Suppressor macrophage treated with lipopolysaccharide for 1 hour (primary cell): ENCODE measurements at places on chromosomes 13 and 19.

GRCh38 chr19:3837332-3837731, 31.5 kb downstream of the ZFR2 start:
- no peak for DNase-seq

- DNase-seq, result no peak
Observed at GRCh38 chr19:41565379-41565720, 10.6 kb upstream of the CEACAM21 start.

GRCh38 chr19:17346109-17346671, 8.8 kb downstream of the GTPBP3 start:
- peak; percentile 79 for DNase-seq

DNA sequence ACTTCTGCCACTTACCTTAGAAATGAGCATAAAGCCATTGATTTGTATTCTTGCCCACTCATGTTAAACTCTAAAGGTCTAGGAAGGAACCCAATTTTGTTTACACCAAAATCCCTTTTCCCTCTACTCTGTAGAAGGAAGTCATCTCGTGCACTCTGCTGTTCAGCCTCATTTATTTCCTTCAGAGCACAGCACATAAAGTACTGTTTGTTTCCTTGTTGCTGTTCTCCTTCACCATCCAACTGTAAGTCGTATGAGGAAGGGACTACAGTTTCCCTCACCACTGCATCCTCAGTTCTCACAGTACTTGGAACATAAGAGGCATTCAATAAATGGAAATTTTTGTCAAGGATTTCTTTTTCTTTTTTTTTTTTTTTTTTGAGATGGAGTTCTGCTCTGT, 24.6 kb downstream of the CDADC1 start:
- no peak for DNase-seq

GRCh38 chr19:899336-900042, 6.2 kb downstream of the RNU6-9 start:
- no peak for DNase-seq

- DNase-seq, result no peak
Observed at GRCh38 chr13:106636492-106636891, 68.6 kb upstream of the ARGLU1 start.

GRCh38 chr13:105960326-105960725, 575.1 kb downstream of the EFNB2 start:
- DNase-seq, result no peak

- DNase-seq, result no peak
Observed at GRCh38 chr13:22993148-22993547, 187.6 kb upstream of the SGCG start.

DNA sequence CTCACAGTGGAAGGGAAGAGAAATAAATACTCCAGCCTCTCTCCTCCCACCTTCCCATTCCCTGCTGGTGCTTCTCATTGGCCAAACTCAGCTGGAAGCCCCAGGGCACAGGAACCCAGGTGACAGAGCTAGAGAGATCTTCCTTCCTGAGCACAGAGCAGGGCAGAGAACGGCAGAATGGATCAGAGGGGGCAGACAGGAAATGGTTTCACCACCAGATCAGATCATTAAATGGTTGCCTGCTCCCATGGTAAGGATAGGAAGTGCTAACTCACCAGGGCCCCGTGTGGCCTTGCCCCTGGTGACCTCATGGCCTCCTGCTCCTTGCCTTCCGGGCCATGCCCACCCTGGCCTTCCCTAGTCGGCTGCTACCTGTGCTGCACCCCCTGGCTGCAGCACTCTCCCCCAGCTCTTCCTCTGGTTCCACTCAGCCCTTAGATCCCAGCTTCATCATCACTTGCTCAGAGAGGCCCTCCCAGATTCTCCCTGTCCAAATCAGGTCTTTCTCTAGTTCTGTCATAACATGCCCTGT, 108.7 kb downstream of the DPF1 start:
- DNase-seq, result no peak

DNA sequence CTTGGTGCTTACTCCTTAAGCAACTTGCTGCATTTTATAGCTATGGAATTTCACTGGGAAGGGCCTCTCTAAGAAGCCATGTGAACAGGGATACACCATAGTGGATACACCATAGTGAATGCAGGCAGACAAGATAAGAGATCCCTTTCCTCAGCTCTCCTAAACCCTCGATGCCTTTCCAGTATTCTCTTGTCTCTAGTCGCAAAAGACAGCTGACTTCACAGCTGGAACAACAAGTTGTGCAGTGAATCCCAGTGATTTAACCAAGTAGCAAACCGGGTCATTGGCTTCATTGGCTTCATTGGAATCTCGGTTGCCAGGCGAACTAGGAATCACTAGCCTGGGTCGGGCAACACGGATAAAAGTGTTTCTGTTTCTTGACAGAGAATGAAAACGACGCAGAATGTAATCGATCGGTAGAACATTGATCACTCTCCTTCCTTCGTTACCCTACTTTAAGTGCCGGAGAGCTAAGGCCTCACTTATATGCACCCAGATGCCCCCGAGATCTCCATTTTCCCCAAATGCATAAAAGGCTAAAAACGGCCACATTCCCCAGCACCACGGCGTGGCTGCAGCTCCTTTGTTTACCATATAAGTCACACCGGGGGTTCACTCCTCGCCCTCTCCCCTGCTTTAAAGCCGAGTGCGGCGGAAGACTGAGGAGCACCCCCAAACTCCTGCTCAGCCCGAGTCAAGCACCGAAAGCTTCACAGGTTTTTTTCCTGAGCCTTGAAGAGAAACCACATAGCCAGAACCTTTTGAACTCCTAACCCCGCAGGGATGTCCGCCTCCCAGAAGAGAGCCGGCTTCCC, 674 bp downstream of the TRPC4 start:
- DNase-seq, result no peak

- DNase-seq, result no peak
Observed at GRCh38 chr13:72970301-72970880, 88.4 kb upstream of the KLF5 start.

DNA sequence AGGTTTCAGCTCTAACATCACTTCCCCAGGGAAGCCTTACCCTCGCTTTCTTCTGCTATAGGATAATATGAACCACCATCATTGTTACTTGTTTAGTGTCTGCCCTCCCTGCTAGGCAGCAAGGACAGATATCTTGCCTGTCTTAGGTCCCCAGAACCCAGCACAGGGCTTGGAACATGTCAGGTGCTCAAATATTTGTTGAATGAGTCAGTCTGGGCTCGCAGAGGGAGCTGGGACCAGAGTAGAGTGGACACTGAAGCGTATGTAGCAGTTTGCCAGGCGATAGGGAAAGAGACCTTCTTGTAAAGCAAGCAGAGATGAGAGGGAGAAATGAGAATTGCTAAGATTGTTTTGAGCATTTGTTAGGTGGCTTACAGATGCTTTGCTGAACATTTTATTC, 11.7 kb downstream of the BCKDHA start:
- DNase-seq, result no peak

GRCh38 chr13:43698758-43699157, 88.0 kb downstream of the ENOX1 start:
- peak; percentile 20 for DNase-seq

- DNase-seq, result peak; percentile 66
Observed at GRCh38 chr13:84917252-84917878, 881.9 kb downstream of the SLITRK6 start.

DNA sequence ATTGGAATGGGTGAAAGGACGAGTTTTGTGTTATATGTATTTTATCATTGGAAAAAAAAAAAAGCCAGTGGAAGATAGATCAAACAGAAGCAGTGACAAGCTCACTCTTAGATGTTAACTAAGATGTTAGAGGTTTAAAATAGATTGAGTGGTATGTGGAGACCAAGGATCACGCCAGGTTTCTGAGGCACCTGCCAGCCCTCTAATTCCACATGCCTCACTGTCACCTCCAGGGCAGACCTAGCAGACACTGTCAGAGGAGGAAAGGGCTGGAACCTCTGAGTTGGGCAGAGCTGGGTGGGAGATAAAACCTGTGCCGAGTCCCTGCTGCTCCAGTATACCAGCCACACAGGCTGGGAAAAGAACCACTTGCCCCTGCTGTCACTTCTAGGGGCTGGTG, 57.5 kb upstream of the SIAH3 start:
- DNase-seq, result no peak

DNA sequence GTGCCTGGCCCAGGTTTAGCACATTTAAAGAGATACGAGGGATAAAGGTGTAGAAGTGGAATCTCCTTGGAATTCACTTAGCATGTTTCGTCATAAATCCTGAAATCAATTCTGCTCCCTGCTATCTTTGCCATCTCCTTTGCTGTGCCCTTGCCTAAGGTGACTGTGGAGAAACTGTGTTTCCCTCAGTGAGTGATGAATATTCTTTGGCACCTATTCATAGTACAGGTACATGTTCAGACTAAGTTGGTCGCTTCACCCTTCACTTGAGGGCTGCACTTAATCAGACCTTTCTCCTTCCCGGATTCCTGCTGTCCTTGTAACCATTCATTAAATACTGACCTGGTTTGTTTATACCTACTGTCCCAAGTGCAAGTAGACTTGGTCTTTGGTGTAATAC, 17.8 kb downstream of the PCCA start:
- DNase-seq, result no peak
